ENCODE measurements at places on chromosomes 6 and 20.

DNA sequence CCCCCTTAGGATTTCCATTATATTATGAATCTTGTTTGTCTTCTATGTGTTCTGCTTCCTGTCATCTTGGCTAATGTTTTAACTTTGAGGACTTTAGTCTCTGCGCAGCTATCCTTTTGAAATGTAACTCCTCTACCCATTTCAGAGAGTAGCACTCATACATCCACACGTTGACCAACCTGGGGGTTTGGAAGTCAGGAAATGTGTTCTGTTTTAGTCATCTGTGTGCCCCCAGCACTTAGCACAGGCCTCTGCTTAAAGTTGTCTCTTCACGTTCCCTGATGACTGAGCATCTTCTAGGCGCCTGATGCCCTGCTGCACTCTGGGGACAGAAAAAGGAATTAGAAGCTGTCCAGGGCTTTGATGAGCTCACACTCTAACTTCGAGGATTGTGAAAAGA, 47.9 kb downstream of the HMGN3 start:
- no peak for DNase-seq

GRCh38 chr6:22062807-22063408, 233.9 kb downstream of the PRL start:
- DNase-seq, result peak; percentile 72

- no peak for DNase-seq
These were observed 310.7 kb downstream of the CD83 start for GRCh38 chr6:14428269-14428668.

DNA sequence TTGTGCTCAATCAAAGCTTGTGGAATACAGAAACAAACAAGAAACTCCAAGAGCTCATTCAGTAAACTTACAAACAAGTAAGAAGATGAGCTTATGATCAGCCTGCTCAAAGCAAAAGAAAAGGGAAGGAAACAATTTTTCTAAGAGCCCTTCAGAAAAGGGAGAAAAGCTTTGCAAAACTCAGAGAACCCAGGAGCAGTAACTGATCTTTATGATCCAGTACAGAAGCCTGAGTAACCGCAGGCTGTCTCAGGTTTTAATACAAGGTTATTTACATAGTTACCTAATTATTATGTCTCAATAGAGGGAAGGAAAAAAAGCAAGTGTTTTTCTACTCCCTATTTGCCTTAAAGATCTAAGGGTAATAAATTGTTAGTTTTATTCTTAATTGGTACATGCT, 226.5 kb downstream of the MAFB start:
- no peak for DNase-seq

- no peak for DNase-seq
These were observed 98.9 kb downstream of the OLIG3 start for GRCh38 chr6:137395316-137395715.

GRCh38 chr6:20366082-20366830, 35.4 kb upstream of the E2F3 start:
- peak; percentile 33 for DNase-seq

DNA sequence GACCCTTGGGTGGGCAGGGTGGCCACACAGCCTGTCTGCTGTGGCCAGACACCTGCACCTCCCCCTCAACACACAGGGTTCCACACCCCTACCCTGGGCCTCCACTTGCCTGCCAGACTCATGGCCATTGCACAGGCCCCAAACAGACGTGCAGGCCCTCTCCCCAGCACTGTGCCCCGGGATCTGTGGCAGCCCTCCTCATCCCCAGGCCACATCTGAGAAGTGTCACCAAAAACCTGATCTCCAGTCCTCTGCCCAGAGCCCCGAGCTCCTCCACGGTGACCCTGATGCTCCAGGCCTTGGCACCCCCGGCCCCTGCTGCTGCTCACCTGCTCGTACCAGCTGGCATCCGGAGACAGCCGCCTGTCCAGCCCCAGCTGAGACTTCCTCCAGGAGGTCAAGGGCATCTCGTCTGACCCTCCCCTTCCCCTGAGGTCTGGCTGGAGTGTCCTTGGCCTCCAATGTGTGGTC, 160.1 kb downstream of the DLL1 start:
- no peak for DNase-seq

DNA sequence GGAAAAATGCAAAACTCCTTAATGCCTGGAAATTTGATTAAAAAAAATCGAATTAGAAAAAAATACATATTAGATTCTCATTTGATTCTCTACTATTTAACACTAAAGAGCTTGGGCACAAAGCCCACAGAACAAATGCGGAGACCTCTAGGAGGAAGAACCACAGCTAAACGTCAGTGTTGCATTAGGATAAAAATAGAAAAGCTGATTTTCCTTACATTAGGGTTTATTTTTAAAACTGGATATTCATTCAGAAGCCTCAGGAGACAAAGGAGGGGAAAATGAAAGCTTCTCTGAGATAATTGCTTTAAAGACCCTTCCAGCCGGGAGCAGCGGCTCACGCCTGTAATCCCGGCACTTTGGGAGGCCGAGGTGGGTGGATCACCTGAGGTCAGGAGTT, 77.3 kb downstream of the ECT2L start:
- DNase-seq, result no peak

GRCh38 chr6:49553384-49553783, 2.9 kb downstream of the C6orf141 start:
- no peak for DNase-seq

DNA sequence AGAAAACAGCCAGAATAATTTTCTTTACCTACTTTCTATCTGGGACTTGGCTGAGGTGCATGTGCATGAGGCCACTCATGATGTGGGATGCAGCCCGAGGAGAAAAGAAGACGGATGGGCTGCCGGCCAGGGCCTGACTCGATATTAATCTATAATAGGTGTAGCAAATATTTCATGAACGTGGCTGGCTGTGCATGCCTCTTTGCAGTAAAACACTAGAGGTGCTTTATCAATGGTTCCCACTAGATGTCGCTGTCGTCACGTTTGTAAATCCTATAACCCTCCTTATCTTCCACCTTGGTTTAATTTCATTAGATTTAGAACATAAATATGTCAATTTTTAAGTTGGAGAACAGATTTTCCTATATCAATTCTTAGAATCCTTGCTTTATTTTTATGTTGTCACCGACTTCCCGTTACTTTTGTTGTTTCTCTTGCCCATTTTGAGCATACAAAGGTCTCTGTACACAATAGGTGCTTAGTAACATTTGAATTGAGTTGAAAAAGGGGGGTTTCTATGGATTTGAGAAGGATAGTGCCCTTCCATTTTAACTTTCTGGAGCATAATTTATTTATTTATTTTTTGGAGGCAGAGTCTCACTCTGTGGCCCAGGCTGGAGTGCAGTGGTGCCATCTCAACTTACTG, 19.6 kb upstream of the FERMT1 start:
- DNase-seq, result peak; percentile 57

GRCh38 chr20:62326959-62327725, 24.3 kb downstream of the ADRM1 start:
- DNase-seq, result no peak

- no peak for DNase-seq
These were observed 195.1 kb upstream of the SGK1 start for GRCh38 chr6:134512981-134513391.

- no peak for DNase-seq
These were observed 102.1 kb upstream of the NT5E start for GRCh38 chr6:85347812-85348211.

- no peak for DNase-seq
These were observed 107.8 kb downstream of the RNGTT start for GRCh38 chr6:88855541-88856147.

- DNase-seq, result no peak
These were observed 20.1 kb upstream of the SLC22A1 start for GRCh38 chr6:160101277-160102205.

DNA sequence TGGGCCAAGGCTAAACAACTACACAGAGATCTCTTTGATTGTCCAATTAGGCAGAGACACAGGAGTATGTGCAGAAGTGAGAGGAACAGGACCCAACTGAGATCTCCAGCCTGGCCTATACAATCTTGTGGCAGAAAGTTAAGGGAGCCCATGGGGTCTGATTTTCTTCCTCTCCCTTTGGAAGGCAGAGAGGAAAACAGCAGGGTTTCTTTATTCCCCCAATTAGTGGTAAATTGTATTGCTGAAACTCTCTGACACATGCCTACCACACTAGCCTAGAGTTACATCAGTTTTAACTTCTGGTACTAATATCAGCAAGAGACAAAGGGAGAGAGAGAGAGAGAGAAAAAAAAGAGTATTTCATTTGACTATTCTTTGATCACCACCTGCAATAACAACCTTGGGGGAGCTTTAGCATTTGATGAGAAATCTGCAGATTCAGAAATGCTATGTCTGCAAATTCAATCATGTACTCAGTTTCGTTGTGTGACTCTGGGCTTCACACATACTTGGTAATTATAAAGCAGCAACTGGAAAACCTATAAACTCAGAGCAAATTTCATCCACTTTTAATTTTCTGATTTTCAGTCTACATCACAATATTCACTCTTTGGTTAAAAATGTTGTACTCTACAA, 260.3 kb upstream of the SPTLC3 start:
- no peak for DNase-seq

GRCh38 chr6:1406306-1407072, 17.1 kb downstream of the FOXF2 start:
- DNase-seq, result no peak

- no peak for DNase-seq
These were observed 90.2 kb upstream of the SULF2 start for GRCh38 chr20:47875297-47876025.

- DNase-seq, result peak; percentile 76
These were observed 91.3 kb upstream of the SHLD1 start for GRCh38 chr20:5658912-5659345.

GRCh38 chr6:133501675-133502270, 260.6 kb downstream of the EYA4 start:
- DNase-seq, result no peak

GRCh38 chr6:123712831-123713230, 76.1 kb upstream of the TRDN start:
- DNase-seq, result no peak

- DNase-seq, result no peak
These were observed 183.0 kb upstream of the MMS22L start for GRCh38 chr6:97465877-97466561.

GRCh38 chr6:22754061-22754460, 184.7 kb downstream of the HDGFL1 start:
- no peak for DNase-seq

GRCh38 chr6:1416191-1416760, 26.9 kb downstream of the FOXF2 start:
- no peak for DNase-seq

- DNase-seq, result peak; percentile 22
These were observed 11.1 kb downstream of the TOX2 start for GRCh38 chr20:43925801-43926200.

- DNase-seq, result no peak
These were observed 89.1 kb upstream of the PLEKHG1 start for GRCh38 chr6:150510576-150510975.

GRCh38 chr6:2820415-2820814, 21.2 kb downstream of the SERPINB1 start:
- DNase-seq, result no peak

DNA sequence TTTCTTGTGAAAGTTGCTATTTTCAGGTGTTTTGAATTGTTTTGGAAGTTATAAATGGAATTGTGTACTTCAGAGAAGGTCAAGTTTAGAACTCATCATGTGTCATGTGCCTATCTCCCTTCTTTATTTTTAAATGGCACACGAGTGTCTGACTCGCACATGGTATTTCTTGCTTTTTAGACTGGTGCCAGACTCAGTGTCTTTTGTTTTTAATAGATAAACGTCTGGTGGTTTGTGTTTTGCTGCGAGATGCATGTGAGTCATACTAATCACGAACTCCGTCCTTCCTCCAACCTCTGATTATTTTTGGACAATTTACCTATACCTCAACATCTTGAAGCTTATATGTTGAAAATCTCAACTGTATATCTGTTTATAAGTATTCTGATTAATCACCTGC, 292.1 kb downstream of the CDKAL1 start:
- no peak for DNase-seq

DNA sequence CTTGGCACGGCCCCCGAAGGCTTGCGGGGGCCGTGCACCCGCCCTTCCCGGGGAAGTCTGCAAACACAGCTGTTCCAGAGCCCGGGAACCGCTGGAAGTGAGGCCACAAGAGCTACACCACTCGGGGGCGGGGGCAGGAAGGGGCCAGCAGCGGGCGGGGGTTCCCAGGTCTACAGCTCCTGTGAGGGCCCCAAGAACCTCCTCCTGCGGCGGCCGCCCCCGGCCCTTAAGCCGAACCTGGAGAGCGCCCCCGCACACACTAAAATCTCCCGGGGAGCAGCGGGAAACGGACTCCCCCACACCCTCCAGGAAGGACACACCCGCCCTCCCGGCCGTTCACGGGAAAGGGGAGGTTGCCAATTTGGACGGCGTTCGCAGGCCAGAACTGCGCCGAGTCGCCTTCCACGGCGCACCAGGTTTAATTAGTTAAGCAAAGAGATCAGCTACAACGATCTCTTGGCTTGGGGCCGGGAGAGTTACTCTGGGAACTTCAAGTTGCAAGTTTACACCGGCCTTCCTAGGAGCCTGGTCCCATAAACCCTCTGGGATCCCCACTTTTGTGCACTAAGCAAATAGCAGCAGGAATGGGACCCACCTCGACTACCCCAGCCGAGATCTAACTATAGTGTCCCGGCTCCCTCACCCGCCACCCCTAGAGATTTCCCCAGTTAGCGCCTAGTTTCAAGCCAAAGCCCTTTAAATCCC, 1.7 kb downstream of the JAG1 start:
- DNase-seq, result peak; percentile 18

DNA sequence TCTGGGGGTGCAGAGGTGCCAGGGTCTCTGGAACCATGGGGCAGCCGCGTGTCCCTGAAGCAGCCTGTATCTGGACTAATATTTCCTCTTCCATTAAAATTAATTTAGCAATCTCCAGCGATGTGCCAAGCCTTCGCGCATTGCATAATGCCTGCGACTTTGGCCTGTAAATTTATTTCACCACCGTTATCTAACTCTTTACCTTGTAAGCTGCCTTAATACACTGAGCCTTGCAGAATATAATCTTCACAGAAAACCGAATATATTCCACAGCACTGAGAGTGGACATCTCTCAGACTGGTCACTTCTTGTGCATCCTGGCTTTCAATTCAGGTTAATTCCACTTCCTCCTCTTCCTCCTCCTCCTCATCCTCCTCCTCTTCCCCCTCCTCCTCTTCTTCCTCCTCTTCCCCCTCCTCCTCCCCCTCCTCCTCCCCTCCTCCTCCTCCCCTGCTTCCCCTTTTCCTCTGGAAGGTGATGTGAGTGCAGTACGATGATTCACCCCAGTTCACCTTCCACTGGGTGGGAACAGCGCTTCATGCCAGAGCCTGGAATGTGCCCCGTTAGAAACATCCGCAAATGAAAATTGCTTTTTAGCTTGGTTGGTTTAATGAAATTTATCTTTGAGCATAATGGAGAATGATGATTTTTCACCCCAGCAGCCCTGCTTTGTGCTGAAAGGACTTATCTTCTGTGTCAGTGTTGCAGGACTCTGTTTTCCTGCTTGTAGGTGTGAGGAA, 101.4 kb downstream of the CDH4 start:
- DNase-seq, result no peak

- no peak for DNase-seq
These were observed 18.5 kb upstream of the C6orf141 start for GRCh38 chr6:49531774-49532569.

GRCh38 chr6:160042788-160043301, 74.0 kb downstream of the IGF2R start:
- no peak for DNase-seq

- no peak for DNase-seq
These were observed 20.4 kb upstream of the FUCA2 start for GRCh38 chr6:143531720-143532499.

GRCh38 chr6:148426317-148426977, 83.8 kb downstream of the SASH1 start:
- DNase-seq, result no peak

GRCh38 chr20:45611054-45611453, 18.5 kb upstream of the WFDC10A start:
- peak; percentile 76 for DNase-seq

Data from activated CD4-positive, alpha-beta T cell treated with anti-CD3 and anti-CD28 coated beads for 48 hours (primary cell).